ENCODE measurements at places on chromosomes 12 and 14. TPM values are rescaled to one million over a fixed set of nuclear protein-coding genes. Genes with fewer than 3 reads are reported as not detected.

The OTUB2 gene
- total RNA-seq, result 0.73 TPM

The TMEM229B gene
- 10.2 TPM for total RNA-seq

The TMEM52B gene
- total RNA-seq, result 0.44 TPM

The APOF gene
- total RNA-seq, result not detected

The HOXC12 gene
- 0.15 TPM for total RNA-seq

The GPD1 gene
- total RNA-seq, result 235 TPM

The SERPINA10 gene
- not detected for total RNA-seq

The CCDC197 gene
- total RNA-seq, result not detected

The MYBPC1 gene
- total RNA-seq, result 395 TPM

The AGAP2 gene
- 1.2 TPM for total RNA-seq

The KCNK13 gene
- 0.66 TPM for total RNA-seq

The PRH2 gene
- total RNA-seq, result not detected

The VPS37B gene
- 37.8 TPM for total RNA-seq

The BTG1 gene
- total RNA-seq, result 106 TPM

The DHH gene
- total RNA-seq, result 1.6 TPM

The FAM186B gene
- 0.98 TPM for total RNA-seq

The LRRK2 gene
- 11.1 TPM for total RNA-seq

The KRT83 gene
- 0.59 TPM for total RNA-seq

The STXBP6 gene
- total RNA-seq, result 5.3 TPM

The GMFB gene
- total RNA-seq, result 43.3 TPM

The DLK1 gene
- 1.2 TPM for total RNA-seq

The INHBC gene
- not detected for total RNA-seq

The DENR gene
- total RNA-seq, result 30.7 TPM

The SLC4A8 gene
- 0.64 TPM for total RNA-seq

The NYNRIN gene
- 7.7 TPM for total RNA-seq

The RNASE7 gene
- total RNA-seq, result not detected

The GDF3 gene
- total RNA-seq, result not detected

The NTF3 gene
- 0.88 TPM for total RNA-seq

The GNB3 gene
- 2.2 TPM for total RNA-seq

The ZC2HC1C gene
- 3.2 TPM for total RNA-seq

The TBX3 gene
- total RNA-seq, result 21.3 TPM

The OR4N5 gene
- not detected for total RNA-seq

The POTEM gene
- total RNA-seq, result not detected

The GZMH gene
- 0.98 TPM for total RNA-seq

The SAMD15 gene
- total RNA-seq, result 0.32 TPM

The SLC38A4 gene
- total RNA-seq, result 0.15 TPM

The ZNF891 gene
- 2.7 TPM for total RNA-seq

The ATP2B1 gene
- 40.3 TPM for total RNA-seq
